ENCODE measurements at places on chromosomes 7 and 10.

DNA sequence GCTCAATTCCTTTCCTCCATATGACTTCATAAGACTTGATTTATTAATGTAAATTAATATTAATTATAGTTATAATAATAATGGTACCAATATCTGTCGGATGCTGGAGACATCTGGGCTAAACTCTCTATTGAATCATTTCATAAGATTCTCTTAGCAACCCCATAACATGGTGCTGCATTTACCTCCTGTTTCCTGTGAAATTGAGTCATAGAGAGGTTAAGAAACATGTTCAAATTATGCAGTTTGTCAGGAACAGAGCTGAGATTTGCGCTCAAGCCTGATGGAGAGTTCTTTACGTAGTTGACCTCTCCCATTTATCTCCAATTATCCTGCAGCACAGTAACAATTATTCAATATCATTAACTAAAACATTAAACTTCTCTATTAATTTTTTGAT lies 621.8 kb upstream of the FZD8 start:
- no peak for DNase-seq

DNA sequence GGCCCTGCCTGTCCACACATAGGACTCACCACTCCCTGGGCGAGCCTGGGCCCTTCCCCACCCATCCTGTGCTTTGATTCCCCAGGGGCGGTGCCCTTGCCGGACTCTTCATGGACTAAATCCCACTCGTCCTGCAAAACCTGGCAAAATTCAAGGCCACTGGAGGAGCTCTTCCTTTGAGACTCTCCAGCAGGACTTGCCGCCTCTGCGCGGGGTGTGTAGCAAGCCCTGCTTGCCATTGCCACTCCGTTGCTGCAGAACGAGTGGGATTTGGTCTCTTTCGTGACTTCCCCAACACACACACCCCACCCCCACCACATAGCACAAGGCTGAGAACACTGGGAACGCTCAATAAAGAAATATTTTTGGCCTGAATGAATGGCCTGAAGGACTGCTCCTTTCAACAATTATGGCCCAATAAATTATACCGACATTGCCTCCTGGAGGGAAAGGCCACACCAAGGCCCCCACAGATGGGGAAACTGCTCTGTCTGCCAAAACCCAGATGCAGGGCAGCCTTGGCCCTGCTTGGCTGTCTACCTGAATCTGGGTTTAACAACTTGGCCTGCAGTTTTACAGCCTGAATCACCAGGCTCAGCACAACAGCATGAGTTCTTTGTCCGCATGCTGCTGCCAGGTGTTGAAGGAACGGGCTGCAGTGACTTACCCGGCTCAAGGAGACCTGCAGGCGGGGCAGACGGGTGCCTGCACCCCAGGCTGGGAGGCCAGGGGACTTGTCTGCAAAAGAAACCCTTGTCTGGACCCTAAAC lies 72.8 kb upstream of the KAT6B start:
- no peak for DNase-seq

DNA sequence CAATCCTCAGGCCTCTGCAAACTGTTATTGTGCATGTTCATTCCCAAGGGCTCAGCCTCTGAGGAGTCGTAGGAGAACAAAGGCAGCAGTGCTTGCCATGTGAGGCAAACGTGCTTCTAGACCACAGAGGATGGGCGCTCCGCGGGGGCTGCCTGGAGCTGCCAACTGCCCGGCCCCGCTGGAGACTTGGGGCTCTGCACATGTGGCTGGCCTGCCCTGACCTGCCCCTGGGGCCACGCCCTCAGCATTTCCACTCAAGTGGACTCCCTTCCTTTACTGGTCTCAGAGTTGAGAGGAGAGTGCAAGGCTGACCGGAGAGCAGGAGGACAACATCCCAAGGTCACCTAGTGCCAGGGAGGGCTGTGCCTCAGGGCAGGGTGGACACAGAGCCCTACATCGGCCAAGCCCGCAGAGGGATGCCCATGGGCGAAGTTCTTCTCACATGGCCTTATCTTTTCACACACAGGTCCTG lies 222.3 kb upstream of the ZNF32 start:
- no peak for DNase-seq

DNA sequence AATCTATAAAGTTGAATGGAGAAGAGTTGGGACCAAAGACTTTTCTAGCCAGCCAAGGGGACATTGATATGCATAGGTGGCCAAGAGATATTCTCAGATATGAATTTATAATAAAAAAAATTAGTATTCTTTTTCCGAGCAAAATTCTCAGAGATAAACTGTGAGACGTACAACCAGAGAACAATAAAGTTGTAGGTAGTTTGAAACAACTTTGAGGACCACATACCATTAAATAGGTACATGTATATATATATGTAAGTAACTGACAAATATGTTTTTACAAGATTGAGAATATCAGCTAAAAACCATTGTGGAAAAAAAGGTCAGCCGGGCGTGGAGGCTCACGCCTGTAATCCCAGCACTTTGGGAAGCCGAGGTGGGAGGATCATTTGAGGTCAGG lies 56.5 kb downstream of the EXOC4 start:
- DNase-seq: no peak

DNA sequence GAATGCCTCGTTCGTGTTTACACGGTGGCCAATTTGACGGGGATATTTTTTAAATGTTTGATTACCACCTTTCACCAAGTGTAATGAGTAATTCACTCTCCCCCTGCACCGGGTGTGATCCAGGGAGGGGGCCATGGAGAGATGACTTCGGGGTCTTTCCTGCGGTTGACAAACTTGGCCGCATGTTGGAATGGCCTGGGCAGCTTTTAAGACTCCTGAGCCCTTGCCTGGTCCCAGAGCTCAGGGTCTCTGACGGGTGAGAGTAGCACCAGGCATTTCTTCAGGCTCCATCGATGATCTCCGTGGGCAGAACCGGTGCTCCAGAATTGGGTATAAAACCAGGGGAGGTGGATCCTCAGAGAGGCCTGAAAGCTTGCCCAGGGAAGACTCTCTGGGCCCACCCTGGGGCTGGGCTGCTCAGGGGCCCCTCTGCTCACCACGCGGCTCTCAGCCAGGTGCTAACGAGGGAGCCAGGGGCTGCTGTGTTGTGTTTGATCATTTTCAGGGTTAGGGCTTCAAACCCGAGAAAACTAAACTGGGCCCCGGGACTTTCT lies 882 bp downstream of the ZNF282 start:
- peak; percentile 25 for DNase-seq

- DNase-seq: no peak
These were observed 309.9 kb downstream of the GPAM start for GRCh38 chr10:111873621-111874135.

DNA sequence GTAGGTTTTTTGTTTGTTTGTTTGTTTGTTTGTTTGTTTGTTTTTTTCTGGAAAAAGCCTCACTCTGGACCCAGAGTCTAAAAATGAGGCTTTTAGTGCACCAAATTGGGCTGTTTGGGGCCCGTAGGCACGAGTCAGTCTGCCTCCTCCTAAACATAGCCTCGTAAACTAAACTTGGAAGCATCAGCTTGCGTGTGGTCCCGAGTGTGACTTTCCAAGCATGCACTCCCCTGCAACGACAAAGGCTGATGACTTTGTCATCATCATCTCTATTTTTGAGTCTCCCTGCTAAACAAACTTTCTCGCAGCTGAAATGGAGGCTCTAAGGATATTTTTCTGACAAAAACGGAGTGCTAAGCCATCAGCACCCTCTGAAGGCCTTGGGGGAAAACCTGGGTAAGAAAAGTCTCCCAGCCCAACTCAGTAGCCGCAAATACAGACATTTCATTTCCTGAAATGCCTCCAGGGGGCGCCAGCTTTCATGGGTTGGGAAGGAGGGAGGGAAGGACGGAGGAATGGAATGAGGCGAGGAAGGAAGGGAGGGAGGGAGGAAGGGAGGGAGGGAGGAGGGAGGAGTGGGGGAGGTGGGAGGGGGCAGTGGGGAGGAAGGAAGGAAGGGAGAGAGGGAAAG lies 245.9 kb downstream of the KCNMA1 start:
- DNase-seq: peak; percentile 56

DNA sequence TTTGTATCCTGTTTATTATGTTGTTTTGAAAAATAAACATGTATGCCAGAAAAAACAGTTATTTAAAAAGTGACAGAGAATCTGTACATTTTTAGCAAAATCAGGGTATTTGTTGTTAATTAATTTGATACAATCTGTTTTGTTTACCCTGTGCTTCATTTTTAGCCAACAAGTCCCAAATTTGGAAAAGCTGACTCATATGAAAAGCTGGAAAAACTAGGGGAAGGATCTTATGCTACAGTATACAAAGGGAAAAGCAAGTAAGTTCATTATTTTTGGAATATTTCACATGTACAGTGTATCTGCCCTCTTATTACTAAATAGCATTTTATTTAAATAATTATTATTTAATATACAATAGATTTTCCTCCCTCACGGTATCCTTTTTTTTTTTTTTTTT lies 151.4 kb downstream of the CDK14 start:
- DNase-seq: no peak

DNA sequence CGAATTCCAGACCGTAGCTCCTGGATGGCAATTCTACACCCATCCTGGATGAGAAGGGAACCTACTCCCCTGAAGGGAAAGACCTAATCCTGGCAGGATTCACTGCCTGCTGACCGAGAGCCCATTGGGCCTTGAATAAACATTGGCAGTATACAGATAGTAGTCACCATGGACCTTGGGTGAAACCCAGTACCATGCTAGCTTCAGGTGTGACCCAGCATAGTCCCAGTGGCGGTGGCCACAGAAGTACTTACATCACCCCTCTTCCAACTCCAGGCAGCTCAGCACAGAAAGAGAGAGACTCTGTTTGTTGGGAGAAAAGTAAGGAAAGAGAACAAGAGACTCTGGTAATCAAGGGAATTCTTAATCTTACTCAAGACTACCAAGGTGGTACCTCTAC lies 97.2 kb upstream of the SLC13A1 start:
- no peak for DNase-seq

DNA sequence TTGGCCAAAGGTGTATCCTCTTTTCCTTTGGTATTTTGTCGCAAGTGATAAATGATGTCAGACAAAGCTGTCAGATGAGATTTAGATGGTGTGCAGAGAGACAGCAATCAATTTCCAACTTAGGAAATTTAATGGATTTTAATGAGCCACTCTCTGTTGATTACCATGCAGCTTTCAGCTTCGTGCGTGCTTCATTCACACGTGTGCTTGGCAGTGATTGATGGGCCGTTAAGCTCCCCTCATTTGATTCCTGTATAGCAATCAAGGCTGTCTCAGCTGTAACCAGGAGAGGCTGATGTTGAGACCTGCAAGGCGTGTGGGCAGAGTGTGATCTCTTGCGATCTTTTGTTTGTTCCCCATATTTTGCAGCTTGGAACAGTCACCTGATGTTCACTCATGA lies 439.6 kb downstream of the CALN1 start:
- no peak for DNase-seq

DNA sequence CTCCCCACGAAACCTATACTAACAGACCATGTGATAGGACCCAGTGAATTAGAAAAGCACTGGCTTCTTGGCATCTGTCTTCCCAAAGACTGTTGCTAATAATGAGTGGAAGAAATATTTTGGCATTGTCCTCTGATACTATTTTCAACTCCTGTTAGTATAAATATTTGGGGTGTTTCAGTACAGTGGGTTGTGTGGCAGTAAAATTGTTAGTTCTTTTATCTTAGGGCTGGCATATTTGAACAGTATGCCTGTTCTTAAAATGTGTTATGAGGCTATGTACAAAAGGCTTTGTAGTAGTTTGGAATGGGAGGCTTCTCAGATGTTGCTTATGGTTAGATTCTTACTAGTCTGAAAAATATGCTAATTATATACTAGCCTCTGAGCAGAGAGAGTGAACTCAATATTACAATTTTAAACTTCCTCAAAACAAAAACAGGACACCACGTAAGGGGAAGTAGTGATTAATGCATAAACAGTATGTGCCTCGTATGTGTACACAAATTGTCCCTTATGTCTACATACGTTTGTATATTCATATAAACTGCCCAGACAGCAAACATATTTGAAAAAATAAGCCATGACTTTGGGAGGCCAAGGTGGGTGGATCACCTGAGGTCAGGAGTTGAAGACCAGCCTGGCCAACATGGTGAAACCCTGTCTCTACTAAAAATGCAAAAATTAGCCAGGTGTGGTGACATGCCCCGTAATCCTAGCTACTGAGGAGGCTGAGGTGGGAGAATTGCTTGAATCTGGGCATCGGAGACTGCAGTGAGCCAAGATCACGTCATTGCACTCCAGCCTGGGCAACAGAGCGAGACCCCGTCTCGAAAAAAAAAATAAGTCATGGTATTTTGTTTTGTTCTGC lies 115.4 kb downstream of the ARID5B start:
- DNase-seq: no peak

- peak; percentile 93 for DNase-seq
These were observed 4.0 kb upstream of the IGF2BP3 start for GRCh38 chr7:23474094-23474828.

DNA sequence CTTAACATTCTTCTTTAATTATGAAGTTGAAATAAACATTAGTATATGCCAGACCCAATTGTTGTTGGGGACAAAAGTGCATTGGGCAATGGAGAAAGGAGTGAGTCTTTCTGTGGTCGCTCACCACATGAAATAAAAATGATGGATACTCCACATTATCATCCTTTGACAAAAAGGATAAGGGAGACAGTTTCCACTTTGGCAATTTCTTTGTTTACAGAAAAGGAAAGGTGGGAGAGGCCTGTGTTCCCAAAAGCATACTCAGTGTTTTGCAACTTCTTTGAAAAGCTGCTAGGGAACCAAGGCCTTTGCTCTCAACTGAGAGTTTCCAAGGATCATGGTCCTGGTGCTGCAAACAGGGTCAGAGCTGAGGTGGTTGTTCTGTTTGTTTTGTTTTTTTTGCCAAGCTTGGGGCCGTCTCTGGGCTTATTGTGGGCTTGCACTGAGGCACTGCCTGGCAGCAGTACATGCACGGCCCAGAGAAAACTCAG lies 341.9 kb downstream of the TNS3 start:
- no peak for DNase-seq

- no peak for DNase-seq
These were observed 22.6 kb downstream of the SGPL1 start for GRCh38 chr10:70838270-70838805.

DNA sequence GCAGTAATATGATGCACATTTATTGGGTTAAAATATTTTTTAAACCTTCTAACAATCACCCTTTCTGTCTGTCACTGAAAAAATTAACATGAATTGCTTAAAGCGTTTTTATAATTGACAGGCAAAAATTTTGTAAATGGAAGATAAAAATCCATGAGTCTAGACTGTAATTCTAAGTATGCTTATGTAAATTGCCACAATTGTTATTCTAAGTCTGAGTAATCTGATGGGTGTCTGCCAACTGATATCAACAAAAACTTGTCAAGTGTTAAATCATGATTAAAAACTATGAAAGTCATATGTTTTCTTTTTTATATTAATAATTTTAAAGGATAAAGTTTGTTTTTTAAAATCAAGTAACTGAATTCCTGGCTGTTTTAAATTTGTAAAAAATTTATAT lies 208.2 kb downstream of the CDK14 start:
- DNase-seq: no peak

DNA sequence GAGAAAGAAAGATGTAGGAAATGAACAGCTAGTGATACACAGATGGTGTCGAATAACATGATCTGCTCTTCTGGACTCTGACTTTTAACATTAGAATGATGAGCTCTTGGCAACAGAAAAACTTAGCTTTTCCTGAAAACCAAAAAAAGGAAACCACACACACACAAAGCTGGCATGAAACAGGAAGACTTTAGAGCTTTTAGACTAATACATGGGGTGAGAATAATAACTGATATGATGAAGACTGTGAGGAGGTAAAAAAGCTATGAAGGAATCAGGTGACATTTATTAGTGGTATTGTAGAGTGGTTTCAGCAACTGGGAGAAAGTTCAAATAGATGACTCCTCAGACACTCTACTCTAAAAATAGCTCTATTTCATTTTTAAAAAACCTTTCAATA lies 491.9 kb downstream of the PARD3 start:
- no peak for DNase-seq

All from activated CD8-positive, alpha-beta T cell treated with anti-CD3 and anti-CD28 coated beads, Interleukin-2, amount 10 ng/mL, durations not matched to agents 7 days and 5 days (primary cell).